Activated T-helper 17 cell treated with anti-CD3 and anti-CD28 coated beads, Interleukin-2, amount 50 U/mL, for 72 hours (primary cell): ENCODE measurements at places on chromosomes 12 and 14. TPM values are rescaled to one million over a fixed set of nuclear protein-coding genes. Genes with fewer than 3 reads are reported as not detected.

FOXM1 gene
- 73.8 TPM for total RNA-seq

- ATAC-seq: no peak
Observed at GRCh38 chr12:15830538-15830937, 41.4 kb upstream of the EPS8 start.

DNA sequence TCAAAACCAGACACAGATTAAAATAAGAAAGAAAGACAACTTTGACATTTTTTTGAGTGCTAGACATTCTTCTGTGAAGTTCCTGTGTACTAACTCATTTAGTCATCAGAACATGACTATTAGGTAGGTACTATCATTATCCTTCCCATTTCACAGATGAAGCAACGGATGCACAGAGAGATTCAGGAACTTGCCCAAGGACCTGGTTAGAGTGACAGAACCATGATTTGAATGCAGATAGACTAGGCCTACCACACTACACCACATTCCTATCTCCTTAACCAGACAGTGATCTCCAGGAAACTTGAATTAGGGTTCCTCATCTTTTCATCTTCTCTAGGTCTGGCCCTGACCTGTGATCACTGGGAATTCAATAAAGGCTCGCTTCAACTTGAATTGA, 54.4 kb upstream of the MED13L start:
- ATAC-seq: no peak

- ATAC-seq: no peak
Observed at GRCh38 chr12:80589077-80589476, 118.4 kb upstream of the MYF6 start.

DNA sequence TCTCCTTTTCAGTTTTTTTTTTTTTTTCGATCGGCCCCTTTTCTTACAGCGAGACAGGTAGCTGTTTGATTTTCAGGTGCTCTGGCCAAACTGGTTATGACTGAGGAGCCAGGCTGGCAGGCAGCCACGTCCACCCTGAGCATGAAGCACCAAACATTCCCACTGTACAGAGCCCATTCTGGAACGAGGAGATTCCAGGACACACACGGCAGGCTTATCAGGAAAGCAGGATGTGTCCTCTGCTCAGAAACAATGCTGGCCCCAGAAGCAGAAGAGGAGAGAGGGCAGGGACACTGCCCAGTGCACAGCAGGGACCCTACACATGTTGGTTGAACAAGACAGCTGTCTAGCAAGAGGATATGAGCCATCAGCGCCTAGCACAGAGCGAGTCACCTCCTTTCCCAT, 3.7 kb upstream of the KRT2 start:
- ATAC-seq: no peak

SRGAP1 gene
- total RNA-seq: 0.06 TPM

ACTR6 gene
- 40.6 TPM for total RNA-seq

DNA sequence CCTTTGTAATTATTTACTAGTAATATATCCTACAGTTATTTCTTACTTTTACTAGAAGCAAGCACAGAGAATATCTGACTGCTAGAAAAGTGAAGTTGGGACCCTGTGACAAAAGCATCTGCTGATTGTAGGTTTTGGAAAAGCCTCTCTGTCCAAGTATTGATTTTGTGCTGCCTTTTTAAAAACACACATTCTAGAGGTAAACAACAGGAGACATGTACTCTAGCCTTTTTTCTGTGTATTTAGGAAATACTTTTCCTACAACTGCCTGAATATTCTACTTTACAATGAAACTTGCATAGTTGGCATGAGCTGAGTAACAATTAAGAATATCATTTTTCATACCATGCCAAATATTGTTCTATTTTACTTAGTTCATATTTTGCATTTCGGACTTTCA, 1249.0 kb downstream of the SLC16A7 start:
- ATAC-seq: no peak
